NCI-H774 (cell line): ENCODE measurements at places on chromosomes 1 and 21.

DNA sequence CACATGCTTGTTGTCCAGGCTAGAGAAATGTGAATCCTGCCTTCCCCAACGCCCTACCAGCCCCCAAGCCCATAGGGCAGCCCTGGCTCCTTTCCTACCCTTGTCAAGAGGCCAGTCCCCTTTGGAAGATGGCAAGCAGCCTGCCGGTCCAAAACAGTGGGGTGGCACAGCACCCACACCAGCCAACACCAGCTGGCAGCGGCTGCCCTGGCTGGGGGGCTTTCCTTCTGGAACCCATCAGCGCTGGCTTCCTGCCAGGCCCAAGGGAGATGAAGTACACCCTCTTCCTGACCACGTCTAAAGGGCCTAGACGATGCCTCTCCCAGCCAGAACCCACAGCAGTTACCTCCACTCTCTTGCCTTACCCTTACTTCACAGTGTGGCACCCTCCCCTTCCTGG, 24.2 kb downstream of the KCNN3 start:
- DNase-seq = no peak

- no peak for DNase-seq
Observed at GRCh38 chr1:116182019-116182714, 71.0 kb downstream of the MAB21L3 start.

DNA sequence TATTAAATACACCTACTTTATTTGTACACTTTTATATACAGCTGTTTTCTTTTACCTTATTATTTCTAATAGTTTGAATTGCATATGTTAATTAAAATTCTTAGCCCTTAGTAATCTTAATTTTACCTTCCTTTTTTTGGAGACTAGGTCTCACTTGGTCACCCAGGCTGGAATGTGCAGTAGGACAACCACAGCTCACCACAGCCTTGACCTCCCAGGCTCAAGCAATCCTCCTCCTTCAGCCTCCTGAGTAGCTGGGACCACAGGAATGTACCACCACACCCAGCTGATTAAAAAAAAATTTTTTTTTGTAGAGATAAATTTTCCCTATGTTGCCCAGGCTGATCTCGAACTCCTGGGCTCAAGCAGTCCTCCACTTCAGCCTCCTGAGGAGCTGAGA, 15.0 kb upstream of the SDC3 start:
- no peak for DNase-seq

GRCh38 chr1:12426030-12426429, 192.0 kb downstream of the DHRS3 start:
- no peak for DNase-seq

GRCh38 chr21:25615880-25616279, 8.6 kb upstream of the MRPL39 start:
- DNase-seq = no peak

DNA sequence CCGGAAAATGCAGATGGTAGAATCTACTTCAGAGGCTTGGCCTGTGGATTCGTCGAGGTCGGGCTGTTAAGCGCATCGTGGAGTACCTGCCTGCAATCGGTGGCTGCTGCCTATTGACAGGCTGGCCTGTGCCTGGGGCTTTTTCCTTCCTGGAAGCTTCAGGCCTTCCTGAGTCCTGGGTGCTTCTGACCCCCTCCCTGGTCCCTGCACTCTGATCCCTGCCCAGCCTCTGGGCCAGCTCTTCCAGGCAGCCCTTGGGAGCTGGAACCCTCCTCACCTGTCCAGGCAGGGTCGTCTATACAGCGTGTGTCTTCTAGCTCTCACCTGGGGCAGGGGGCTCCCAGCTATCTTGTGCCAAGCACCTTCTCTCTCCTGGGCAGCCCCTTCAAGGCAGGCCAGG, 40.0 kb upstream of the TNFRSF1B start:
- no peak for DNase-seq

- no peak for DNase-seq
Observed at GRCh38 chr1:156756355-156756754, 4.9 kb upstream of the HDGF start.

DNA sequence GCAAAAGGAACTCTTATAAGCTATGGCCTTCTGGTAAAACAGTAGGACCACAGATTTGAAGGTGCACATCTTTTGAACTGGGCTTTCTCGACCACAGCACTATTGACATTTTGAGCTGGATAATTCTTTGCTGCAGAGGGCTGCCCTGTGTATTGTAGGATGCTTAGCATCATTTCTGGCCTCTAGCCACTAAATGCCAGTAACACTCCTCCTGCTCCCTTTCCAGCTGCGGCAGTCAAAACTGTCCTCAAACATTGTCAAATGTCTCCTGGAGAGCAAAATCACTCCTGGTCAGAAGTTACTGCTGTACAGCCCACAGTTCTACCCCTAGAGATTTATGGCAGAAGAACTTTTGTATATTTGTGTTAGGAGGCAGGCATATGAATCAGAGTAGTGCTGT, 836.7 kb downstream of the PLA2G4A start:
- DNase-seq = no peak

- DNase-seq = peak; percentile 28
Observed at GRCh38 chr1:216183007-216183406, 240.2 kb downstream of the USH2A start.

- no peak for DNase-seq
Observed at GRCh38 chr1:58063095-58063494, 483.4 kb downstream of the OMA1 start.

DNA sequence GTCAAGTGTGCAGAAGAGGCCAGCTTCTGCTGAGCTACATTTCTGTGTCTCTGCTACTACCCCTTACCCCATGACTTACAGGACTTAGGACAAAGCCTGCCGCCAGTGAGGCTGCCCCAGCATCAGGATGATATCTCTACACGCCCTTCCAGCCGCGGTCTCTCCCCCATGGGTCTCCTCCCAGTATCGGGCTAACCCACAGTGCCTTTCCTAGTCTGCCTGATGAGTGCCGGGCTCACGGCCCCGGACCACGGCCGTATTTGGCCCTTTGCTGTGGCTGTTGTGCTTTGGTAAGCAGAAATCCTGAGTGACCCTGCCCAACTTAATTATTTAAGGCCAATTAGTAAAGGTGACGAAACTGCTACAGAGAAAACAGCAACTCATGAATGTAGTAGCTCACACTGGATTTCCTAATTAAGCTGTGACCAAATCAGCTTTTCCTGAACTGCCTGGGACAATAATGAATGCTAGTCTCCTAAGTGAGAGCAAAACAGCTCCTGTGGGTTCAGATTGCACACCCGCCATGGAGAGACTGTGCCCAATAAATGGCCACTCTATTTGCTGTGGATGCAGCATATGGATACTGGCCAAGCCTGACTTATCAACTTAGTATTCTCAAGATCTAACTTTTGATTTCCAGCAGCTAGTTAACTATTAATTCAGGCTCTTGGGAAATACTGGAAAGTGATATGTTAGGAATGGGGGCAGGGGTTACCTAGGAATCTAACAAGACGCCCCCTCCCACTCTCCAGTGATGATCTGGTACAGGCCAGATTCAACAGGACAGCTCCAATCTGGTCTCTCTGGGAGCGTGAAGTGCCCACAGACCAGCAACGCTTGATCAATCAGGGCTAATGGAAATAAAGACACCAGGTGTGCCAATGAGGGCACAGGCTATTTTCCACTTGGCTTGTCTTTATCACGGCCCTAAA, 123.3 kb upstream of the IFFO2 start:
- no peak for DNase-seq

DNA sequence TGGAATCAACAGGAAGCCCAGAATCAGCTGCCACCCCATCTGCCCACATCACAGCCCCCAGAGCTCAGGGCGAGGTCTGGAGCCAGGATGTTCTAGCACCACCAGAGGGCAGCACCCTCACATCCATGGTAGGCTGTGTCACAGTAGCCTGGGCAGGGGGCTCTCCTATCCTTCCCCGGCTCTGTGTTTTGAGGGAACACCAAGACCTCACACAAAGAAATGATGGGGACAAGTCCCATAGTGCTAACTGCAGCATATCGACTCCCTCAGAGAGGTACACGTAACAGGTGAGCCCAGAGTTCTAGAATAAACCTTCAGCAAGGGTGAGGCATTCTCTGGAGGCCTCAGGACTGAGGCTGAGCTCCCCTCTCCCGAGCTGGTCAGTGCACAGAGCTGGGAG, 2.3 kb upstream of the KCNC4 start:
- peak; percentile 19 for DNase-seq

DNA sequence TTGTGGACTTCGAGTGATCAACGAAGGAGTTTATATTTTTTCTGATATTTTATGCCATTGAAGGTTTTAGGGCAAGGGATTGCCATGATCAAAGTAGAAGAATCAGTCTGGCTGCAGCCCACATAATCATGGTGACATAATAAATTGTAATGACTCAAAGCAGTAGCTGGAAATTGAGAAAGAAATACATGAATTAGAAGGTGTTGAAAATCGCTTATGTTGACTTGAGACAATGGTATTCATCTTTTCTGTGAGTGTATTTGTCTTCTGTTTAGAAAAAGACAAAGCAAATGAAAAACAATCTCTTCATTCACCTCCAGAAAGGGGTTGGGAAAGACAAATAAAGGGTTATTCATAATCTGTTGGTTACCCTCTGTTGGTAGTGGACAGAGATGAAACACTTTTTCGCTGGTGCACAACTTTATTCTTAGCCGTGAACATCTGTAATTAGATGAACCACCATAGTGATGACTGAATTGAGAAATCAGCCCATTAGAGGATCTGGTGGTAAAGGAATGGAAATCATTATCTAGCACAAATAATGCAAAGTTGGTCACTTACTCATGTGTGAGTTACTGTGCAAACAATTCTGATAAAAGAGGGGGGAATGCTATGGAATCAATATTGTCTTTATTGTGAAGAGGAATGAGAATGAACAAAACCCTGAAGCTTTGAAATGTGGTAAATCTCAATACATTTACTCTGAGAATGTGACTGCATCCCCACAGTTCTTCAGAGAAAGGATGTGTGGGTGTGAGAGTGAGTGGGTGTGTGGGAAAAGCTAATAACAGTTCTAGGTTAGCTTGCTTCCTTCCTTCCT, 121.8 kb downstream of the NTNG1 start:
- DNase-seq = no peak

GRCh38 chr1:54367613-54368012, 38.6 kb downstream of the SSBP3 start:
- DNase-seq = no peak

GRCh38 chr1:12127206-12127810, 39.5 kb upstream of the TNFRSF1B start:
- DNase-seq = no peak

- no peak for DNase-seq
Observed at GRCh38 chr1:115089420-115090185, at the start of gene TSPAN2. TSPAN2 (minus strand) TSS chr1:115089503; CDS start chr1:115089432, 71 bp downstream.

- DNase-seq = no peak
Observed at GRCh38 chr1:18973446-18973955, 17.0 kb upstream of the IFFO2 start.

DNA sequence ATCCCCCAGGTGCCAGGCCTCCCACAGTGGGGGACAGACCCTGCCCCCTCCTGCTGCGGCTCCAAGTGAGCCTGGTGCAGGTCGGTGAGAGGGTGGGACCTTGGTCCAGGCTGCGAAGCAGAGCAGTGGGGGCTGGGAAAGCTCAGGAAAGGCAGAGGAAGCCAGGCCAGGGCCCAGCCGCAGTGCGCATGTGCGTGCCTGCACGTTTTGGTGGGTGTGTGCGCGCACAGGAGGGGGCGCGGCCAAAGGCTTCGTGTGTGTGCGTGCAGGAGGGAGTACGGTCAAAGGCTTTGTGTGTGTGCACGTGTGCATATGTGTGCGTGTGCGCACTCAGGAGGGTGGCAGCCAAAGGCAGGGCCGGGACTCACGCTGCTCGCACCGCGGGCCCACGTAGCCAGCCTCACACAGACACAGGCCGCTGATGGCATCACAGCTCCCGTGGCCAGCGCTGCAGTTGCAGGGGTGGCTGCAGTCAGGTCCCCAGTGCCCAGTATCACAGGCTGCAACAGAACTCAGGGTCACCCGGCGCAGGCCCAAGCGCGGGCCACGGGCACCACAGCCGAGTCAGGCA, 45.9 kb downstream of the ARHGEF16 start:
- DNase-seq = no peak

DNA sequence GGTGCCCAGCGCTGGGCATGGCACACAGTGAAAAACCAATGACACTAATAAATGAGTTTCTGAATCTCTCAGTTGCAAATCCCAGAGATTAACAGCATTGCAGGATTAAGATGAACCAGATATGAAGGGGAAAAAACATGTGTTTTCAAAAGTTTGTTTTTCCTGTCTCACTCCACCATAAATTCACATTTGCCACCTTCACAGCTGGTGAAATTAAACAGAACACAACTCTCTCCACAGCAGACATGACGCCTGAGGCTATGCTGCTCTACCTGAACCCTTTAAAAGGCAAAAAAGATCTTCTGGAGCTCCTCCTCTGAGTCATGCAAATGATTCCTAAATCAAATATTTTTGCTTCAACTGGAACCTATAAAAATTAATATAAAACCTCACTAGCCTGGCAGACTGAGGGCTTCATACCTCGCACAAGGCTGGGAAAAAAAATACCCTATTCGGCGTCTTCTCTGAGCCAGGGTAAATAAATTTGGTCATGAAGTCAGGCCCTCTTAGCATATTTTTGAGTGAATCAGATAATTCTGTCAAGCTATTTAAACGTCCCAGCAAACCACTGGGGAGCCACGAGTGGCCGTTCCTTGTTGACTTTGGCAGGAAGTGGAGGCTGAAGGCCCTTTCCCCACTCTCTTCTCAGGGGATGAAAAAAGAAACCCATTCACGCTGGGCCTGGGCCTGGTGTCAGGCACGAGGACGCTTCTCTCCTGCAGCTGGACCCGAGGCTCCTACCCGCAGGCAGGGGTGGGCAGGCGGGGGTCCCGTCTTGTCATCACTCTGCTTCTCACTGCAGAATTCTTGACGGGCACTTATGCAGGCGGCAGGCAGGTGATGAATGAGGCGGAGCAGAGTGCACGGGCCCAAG, 53.0 kb downstream of the DMRTB1 start:
- DNase-seq = peak; percentile 65

GRCh38 chr1:154999571-155000410, 2.8 kb upstream of the ZBTB7B start:
- peak; percentile 22 for DNase-seq

GRCh38 chr1:228283043-228283371, 75.2 kb downstream of the OBSCN start:
- DNase-seq = no peak

GRCh38 chr21:41428847-41429246, 2.8 kb downstream of the MX1 start:
- DNase-seq = no peak

DNA sequence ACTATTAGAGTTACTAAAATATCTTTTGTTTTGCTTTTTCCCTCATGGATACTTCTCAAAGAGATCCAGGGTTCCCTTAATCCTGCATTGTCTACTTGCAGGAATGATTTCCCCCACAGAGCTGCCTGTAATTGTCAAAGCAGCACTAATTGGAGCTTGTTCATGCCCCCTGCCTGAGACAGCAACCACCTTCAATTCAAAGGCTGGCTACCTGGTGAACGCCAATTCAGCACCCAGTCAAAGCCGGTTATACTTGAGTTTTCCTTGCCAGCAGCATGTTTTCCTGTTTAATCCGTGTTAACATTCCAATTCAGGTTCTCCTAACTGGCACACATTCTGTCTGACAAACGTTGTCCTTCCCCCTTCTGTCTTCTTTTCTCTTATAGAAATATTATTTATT, 382.9 kb downstream of the NTNG1 start:
- DNase-seq = no peak

- no peak for DNase-seq
Observed at GRCh38 chr1:83511146-83511726, 487.7 kb downstream of the TTLL7 start.

GRCh38 chr21:29490016-29490415, 191.3 kb downstream of the BACH1 start:
- no peak for DNase-seq
